GM18507 (cell line): ENCODE measurements at places on chromosomes 3 and 15.

- DNase-seq = no peak
Observed at GRCh38 chr15:39942101-39942752, 8.3 kb downstream of the EIF2AK4 start.

DNA sequence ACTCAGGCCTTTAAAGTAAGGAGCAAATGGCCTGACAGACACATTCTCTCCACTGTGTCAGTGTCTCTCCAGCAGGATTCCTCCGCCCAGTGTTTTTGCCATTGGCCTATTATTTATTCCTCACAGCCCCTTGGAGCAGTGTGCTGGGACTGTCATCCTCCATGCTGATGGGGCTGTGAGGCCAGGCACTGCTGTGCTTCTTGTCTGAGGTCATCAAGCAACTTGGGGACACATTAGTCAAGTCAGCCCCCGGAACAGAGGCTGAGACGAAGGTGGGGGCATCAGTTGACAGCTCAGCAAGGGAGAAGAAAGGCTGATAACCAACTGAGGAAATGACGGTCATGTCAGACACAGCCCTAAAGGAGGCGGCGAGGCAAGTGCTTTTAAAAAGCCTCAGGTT, 67.4 kb downstream of the XXYLT1 start:
- no peak for DNase-seq

GRCh38 chr3:125179884-125180240, 32.7 kb downstream of the SLC12A8 start:
- DNase-seq = no peak

DNA sequence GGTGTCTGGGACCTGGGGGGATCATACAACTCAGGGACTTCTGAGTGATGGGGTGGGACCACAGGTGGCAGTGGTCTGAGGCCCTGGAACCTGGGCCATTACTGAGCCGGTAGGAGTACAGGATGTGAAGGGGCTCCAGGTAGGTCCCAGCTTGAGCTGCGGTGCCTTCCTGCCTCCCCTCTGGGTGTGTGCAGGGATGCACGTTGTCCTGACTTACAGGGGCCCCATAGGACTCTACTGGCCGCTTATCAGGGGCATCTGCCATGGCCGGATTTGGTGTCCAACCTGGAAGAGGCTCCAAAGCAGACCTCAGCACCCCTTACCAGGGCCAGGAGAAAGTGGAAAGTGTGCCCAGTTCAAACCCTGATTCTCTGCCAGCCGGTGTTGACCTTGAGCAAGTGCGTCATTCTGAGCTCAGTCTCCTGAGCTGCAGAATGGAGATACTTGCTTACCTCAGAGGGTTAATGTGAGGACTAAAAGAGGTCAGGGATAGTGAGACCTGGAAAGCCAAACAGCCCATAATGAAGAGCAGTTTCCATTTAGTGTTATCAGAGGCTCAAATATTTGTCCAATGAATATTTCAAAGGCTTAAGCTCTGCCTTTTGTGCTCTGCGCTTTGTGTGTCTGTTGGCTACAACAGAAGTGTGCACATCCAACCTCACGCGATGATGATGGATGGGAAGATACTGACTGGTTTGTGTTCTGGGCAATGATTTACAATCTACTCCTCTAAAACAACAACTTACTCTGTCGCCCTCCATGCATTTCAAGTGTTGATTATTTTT, 35.4 kb upstream of the ESYT3 start:
- DNase-seq = no peak
